ENCODE measurements at places on chromosomes 12 and 14.

- no peak for DNase-seq
Observed at GRCh38 chr12:65823513-65824375, 539 bp upstream of the HMGA2 start.

GRCh38 chr12:14113031-14113430 lies 131.6 kb upstream of the GRIN2B start:
- no peak for DNase-seq

DNA sequence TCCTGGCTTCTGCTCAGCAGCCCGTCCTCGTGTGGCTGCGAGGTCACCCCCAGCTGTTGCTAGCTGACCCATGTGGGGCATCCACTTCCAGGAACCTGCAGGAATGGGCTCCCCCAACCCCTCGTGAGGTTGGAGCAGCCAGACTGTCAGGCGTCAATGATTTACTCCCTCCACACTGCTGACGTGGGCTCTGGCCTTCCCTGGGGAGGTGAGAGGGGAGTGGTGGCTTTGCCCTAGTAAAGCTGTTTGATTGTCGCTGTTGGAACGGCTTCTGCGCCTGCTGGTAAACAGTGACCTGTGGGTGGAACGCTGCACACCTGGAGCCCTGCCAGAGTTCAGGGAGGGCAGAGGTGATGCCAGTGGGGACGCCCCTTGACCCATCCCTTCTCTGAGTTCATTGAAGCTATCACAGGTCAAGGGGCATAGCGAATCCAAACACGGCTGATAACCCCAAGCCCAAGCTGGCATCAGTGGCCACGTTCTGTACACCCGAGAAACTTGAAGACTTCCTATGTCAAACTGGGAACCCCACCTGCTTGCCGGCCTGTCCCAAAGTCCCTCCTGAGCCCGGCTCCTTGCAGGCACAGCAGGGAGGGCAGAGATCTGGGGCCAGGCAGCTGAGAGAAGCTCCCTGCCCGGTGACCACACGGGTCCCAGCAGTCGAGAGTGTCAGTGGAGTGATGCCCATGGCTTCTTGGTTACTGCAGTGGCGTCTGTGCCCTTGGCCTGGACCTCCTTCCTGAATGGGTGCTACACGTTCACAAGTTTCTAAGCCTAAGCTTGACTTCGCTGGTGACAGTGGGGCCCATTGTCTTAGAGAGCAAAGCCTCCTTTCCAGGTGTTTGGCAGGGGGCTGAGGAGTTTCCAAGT lies 2.7 kb downstream of the ASPG start:
- no peak for DNase-seq

- no peak for DNase-seq
Observed at GRCh38 chr14:102908766-102909455, 13.6 kb upstream of the AMN start.

DNA sequence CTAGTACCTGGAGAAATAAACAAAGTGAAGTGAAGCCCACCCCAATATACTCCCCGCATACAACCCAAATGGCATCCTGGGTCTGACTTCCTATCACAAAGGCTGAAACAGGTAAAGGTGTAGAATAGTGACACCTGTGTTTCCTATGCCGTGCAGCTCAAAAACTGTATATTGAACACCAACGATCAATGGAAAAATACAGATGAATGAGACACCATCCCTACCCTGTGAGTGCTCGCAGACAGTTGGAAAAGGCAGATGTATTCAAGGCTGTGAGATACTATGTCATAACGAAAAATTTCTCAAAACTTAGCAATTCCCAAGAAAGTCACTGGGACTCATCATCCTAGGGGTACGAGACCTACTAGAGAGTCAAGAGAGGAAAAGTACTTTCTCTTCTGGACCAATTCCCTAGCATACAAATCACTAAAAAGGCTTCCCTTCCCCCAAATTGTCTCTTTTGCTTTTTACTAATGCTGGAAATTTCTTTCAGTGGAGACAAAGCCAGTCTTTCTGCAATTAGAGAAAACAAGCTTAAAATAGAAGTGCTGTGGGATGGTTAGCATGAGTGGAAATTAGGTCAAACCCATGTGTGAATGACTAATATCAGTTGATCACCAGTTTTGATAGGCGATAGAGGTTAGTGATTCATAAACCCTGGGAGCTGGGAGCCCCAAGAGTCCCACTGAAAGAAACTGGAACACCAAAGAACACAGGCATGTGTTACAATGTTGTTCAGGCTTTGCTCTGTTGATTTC lies 249.7 kb downstream of the SPTSSA start:
- DNase-seq = no peak

GRCh38 chr14:33602396-33602795 lies 348.5 kb downstream of the EGLN3 start:
- no peak for DNase-seq

DNA sequence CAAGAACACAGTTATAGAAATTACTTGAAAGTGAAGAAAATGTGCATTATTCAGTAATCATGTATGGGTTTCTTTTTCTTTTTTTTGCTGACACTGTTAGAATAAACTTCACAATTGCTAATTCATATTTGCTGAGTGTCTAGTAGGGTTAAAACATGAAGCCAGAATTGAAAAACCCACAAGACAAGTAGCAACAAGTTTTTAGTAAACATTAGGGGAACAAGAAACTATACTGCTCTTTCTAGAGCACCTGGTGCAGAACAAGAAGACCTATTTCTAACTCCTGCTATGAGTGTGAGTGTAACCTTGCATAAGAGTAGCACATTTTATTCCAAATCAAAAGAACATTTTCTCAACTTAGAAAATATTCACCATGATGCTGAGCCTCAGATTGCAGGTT lies 83.2 kb downstream of the ITPR2 start:
- DNase-seq = no peak

DNA sequence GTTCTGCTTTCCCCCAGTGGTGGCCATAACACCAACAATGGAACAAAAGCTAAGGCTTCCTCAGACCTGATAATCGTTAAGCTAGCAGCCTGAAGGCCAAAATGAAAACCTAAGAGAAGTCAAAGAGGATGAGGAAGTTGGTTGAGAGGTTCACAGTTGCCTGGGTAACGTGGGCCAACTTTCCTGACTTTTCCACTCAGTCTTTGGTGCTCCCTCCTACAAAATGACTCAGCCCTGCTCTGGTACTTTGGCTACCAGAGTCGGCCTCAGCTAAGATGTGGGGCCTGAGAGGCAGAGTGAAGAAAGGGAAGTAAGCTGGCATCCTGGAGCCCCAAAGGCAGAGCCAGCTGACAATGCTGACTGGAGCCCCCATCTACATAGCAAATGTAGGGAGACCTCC lies 14.9 kb upstream of the FKBP11 start:
- no peak for DNase-seq

GRCh38 chr12:41795910-41796309 lies 348.8 kb downstream of the GXYLT1 start:
- DNase-seq = no peak

- DNase-seq = no peak
Observed at GRCh38 chr12:6360080-6360571, 15.2 kb downstream of the SCNN1A start.

DNA sequence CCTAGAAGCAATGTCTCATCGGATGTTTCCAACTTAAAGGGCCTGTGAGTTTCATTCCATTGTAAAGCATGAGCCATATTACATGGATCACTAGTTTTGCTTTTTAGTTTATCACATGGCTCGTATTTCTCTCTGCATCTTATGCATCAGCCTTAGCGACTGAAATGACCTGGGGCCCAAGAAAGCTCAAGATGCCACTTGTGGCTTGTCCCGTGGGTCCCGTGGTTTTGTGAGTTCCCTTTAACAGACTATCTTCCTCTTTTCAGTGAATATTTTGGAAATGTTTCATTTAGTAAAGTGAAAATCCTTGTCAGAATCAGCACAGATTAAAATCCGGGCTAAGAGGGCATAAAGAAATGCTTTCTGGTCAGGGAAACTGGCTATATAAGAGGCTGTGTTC lies 86.2 kb upstream of the PPM1H start:
- no peak for DNase-seq

DNA sequence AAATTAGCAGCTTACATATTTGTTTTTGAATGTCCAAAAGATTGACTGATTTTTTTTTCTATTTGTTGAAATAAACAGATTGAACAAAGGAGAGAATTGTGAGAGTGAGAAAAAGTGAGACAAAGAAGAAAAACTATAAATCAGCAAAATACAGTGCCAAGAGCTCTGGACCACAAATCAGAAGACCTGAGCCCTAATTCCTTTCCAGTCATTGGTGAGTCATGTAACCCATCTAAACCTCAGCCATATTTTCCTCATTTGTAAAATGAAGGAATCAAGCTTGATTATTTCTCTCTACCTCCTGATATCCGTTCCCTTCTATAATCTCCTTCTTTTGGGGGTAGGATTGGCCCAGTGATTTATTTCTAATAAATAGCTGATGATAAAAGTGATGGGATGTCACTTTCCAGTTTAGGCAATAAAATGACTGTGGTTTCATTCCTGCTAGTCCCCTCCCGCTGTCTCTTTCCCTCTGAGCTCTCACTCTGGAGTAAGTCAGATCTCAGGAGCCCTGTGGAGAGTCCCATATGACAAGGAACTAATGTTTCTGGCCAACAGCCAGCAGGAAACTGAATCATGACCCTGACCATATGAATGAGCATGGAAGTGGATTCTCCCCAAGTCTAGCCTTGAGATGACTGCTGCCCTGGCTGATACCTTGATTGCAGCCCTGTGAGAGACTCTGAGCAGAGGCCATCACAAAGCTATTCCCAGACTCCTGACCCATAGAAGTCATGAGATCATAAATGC lies 218.9 kb downstream of the ACSS3 start:
- DNase-seq = no peak

GRCh38 chr12:27524494-27524835 lies 459 bp downstream of the PPFIBP1 start:
- DNase-seq = no peak

- peak; percentile 54 for DNase-seq
Observed at GRCh38 chr12:2160043-2160442, 107.3 kb downstream of the CACNA1C start.

DNA sequence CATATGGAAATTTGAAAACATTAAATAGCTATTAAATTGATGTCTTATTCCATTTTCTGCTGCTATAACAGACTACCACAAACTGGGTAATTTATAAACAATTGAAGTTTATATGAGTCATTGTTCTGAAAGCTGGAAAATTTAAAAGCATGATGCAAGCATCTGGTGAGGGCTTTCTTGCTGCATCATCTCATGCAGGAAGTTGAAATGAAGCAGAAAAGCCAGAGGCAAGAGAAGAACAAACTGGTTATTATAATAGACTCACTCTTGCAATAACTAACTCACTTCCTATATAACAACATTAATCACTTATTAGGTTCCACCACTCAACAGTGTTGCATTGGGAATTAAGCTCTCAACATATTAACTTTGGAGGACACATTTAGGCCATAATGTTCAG lies 1277.4 kb downstream of the LRFN5 start:
- DNase-seq = no peak
